ENCODE measurements at places on chromosomes 13 and 19.

DNA sequence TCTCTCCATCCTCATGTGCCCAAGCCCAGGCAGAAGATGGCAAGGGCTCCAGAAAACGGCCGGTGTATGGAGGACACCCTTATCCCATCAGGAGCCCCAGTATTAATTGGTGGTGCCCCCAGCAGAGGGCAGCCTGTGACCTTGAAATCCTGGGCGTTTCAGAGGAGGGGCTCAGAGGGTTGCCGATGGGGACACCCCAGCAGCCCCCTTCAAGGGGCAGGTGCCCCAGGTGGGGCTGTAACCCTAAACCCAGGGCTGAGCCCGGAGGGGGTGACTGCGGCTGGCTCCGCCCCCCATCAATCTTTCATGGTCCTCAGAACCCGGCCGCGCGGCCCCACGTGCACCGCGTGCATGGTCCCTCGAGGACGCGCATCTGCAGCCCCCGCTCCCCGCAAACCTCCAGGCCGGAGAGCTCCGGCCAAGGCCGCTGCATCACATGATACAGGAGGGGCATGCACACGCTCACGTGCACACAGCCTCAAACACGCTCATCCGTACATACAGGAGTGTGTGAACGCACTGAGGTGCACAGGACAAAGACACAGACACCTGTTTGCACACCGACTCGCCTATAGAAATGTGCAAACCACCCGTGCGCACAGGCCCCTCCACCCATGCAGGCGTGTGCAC, 949 bp downstream of the RAB3A start:
- DNase-seq: peak; percentile 51

DNA sequence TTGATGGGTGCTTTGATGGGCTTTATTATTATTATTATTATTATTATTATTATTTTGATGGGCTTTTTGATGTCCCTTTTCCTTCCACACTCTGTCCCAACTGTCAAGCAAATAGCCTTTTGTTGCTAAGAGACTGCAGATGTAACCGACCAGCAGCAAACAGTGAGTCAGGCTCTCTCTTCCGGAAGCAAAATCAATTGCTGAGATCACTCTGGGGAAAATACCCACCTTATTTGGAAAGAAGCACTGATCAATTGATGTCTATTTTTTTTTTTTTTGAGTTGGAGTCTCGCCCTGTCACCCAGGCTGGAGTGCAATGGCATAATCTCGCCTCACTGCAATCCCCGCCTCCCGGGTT, 2.9 kb downstream of the LDLR start:
- DNase-seq: peak; percentile 42

DNA sequence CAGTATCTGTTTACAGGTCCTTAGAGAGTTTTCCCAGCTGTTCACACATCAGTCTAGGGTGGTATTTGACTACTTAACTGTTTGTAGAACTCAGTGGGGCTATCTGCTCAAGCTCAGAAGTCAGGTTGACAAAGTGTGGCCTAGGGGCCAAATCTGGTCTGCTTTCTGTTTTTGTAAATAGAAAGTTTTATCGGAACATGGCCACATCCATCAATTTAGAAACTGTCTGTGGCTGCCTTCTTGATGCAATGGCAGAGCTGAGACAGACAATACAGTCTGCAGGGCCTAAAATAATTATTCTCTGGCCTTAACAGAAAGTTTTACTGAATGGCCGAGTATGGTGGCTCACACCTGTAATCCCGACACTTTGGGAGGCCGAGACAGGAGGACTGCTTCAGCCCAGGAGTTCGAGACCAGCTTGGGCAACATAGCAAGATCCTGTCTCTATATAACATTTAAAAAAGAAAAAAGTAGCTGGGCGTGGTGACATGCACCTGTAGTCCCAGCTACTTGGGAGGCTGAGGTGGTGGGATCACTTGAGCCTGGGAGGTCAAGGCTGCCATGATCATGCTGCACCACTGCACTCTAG, 2.4 kb downstream of the SMG9 start:
- no peak for DNase-seq

DNA sequence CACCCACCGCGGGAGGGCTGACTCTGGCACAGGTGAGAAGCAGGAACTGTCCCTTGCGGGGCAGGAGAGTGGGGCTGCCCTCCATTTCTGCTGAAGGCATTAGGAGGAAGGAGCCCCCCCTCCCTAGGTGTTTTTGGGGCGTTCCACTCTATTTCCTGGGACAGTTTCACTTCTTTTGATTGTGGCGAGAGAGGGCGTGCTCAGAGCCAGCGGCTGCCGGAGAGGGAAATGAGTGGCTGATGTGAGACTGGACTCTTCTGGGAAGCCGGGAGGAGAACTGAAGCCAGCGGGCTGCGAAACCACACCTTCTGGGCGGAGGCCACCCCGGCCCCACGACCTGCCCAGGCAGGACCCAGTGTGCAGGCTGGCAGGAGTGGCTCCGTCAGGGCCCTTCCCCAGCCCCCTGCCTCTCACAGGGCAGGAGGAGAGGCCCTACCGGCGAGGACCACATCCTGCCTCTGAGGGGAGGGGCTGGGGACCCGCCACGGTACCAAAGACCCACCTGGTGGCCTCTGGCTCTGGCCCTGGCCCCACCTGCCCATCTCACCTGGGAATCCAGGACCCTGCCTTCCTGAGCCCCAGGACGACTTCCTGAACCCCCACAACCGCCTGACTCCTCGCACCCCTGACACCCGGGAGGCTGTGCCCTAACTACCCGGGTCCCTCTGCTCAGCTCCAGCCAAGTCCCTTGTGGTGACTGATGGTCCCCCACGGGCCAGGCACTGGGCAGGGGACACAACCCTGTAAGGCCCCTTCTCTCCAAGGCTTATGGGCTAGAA, 25.9 kb downstream of the MPND start:
- peak; percentile 80 for DNase-seq

DNA sequence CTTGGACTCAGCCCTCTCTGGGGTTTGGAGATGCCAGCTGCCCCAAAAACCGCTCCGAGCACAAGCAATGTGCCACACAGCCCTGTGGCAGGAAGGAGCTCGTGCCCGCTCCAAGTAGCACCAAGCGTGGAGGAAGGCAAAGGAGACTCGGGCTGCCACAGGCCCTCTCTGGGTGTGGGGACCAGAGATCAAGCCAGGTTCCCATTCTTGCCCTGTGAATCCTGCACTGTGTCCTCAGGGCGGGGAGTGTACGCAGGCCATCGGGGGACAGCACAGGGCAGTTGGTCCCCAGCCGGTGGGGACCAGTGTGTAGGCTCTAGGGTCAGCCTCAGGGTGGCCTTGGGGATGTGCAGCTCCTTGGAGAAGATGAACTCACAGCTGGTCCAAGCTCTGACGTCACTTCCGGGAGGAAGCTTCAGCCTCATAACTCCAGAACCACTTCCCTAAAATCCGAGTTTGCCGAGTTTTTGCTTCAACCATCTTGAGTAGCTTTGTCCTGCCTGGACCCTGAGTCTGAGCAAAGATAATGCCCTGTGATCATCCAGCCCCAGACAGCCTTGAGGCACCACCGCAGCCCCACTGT, 9.3 kb upstream of the CPAMD8 start:
- no peak for DNase-seq
